ENCODE measurements at places on chromosomes 6 and 20.

DNA sequence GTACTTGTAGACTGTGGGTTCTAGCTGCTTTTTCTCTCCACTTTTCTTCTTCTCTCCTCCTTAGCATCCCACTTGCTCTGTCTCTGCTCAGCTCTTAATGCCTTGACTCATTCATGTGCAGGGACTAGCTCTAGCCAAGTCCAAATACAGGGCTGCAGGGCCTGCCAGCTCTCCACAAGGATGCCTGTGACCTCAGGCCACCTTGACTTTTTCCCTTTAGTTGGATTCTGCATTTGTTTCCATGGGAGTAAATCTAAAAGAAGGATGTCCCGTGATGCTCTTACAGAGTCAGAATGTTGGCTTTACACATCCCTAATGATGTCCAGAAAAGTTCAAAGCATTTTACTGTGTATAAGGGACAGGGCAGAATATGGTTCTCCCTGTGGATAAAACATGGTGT is 101.8 kb upstream of the PREP start:
- DNase-seq: no peak

DNA sequence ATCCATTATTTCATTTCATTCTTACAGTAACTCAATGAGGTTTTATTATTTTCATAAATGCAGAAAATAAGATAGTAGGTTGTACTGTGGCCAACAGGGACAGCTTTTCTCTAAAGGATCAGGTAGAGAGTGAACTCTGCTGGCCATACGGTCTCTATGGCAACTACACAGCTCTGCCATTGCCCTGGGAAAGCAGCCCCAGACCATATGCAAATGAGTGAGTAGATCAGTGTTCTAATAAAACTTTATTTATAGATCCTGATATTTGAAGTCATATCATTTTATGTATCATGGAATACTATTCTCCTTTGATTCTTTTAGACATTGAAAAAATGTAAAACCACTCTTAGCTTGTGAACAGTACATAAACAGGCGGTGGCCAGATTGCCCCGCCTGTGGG is 192.5 kb upstream of the RREB1 start:
- no peak for DNase-seq

GRCh38 chr6:154428897-154429296 is 72.3 kb upstream of the IPCEF1 start:
- DNase-seq: no peak

DNA sequence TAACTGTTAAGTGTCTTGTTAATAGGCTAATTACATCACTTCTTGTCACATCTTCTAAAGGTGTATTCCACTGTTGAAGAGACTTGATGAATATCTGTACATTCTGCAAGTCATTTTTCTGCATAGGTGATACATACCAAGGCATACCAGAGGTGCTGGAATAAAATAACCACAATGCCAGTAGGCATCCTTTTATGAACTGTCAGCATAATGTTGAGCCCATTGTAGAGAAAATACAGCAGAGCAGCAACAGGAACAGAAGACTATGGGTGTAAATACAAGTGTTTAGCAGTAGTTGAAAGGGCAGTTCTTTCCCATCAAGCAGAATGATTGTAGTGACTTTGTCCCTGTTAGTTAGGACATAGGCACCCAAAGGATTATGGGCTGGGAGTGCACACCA is 44.4 kb upstream of the ZNF337 start:
- DNase-seq: no peak

GRCh38 chr20:16554766-16555543 is 18.3 kb downstream of the KIF16B start:
- DNase-seq: no peak

DNA sequence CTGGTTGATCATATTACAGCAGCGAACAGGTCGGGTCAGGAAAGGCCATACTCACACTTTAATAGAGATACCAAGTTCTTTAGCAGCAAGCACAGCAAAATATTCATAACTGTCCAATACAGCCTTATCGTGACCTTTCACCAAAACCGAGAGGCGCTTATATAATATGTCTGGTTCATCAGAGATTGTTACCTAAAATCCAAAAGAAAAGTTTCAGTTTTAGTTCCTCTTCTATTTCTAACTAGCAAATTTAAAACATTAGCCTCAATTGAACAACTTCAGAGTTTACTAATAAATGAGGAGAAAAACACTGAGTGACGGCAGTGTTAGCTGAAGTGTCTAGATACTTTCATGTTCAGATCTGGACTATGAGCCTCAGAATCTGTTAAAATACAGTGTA is 5.9 kb downstream of the MRPS10 start:
- no peak for DNase-seq

Measured in keratinocyte (primary cell).